NCI-H526 treated with DMSO at 0.1 percent for 48 hours (cell line): ENCODE measurements at places on chromosomes 6 and 20.

- no peak for DNase-seq
Observed at GRCh38 chr6:106120006-106120405, 33.9 kb downstream of the PRDM1 start.

DNA sequence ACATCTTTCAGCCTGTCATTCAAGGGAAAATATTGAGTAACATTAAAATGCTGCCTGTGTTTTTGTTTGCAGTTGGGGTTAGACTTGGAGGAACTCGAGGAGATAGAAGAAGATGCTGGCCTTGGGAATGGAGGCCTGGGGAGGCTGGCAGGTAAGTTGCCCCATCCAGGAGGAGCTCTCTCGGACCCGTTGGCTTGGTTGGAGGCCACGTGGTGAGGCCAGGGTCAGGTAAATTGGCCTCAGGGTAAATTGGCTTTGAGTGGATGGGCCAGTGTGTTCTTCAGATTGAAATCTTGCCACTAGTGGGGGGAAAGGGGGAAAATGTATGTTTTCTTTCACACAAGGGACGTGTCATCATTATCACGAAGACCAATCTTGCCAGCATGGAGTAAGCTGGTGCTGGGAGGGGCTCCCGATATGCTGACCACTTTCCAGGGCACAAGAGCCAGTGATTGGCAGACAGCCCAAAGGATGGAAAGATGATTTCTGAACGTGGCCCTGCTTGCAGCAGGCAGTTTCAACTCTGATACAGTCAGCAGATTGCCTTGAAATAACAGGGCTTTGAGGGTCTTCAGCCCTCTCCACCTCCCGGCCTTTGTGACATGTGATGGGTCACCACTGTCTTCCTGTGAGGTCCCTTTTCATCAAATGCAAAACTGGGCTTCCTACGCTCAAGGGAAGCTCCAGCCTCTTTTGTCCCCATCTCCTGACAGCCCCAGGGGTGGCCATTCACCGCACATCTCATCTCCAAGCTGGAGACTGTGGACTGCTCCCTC is 21.4 kb downstream of the PYGB start:
- DNase-seq = no peak

- DNase-seq = no peak
Observed at GRCh38 chr6:154773610-154774089, 40.4 kb downstream of the SCAF8 start.

DNA sequence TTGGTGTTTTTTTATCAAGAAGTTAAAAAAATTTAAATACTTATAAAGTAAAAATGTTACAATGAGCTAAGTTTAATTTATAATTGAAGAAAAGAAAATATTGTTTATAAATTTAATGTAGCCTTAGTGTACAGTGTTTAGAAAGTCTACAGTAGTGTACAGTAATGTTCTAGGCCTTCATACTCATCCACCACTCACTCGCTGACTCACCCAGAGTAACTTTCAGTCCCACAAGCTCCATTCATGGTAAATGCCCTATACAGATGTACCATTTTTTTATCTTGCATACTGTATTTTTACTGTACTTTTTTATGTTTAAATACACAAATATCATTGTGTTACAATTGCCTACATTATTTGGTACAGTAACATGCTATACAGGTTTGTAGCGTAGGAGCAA is 26.0 kb downstream of the HTR1E start:
- DNase-seq = no peak

GRCh38 chr6:31775633-31776484 is 1.3 kb downstream of the VWA7 start:
- DNase-seq = no peak

DNA sequence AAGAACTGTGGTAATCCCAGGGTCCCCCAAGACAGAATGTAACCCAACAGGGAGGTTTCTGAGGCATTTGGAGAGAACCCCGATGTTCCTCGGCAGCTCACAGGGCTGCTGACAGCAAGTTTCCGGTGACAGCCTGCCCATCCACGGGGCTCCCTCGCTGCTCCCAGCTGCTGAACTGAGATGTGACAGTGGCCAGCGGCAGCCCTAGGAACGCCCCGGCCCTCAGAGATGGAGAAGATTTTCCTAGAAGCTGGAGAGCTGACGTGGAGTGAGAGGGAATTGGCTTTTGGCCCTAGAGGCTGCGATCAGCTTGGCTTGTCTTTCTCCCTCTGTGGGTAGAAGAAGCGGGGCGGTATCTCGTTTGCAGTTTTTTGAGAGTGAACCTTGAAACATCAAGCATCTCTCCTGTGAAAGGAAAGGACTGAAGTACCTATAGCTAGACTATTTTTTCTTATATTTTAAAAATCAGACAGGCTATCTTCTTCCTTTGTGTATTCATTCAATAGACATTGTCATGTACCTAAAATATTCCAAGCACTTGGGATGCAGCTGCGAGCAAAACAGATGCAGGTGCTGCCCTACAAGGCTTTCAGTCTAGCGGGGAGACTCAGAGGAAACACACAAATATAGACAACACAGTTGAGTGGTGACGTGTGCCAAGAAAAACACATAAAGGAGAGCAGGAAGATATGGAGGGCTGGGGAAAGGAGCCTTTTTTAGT is 28.4 kb upstream of the NFATC2 start:
- DNase-seq = no peak

DNA sequence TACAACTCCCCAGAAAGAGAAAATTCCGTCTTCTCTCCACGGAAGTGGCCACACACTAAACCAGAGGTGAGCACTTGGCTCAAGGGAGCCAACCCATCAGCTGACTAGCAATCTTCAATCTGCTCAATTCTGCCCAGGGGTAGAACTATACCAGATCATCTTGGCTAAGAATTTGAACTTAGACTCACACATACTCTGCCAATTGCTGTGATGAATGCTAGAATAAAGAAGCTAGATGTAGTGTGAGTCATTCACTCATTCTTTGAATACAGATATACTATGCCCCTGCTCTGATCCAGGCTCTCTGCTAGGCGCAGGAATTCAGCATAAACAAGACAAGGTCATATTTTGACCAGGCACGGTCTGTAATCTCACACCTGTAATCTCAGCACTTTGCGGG is 147.9 kb upstream of the SHLD1 start:
- no peak for DNase-seq

DNA sequence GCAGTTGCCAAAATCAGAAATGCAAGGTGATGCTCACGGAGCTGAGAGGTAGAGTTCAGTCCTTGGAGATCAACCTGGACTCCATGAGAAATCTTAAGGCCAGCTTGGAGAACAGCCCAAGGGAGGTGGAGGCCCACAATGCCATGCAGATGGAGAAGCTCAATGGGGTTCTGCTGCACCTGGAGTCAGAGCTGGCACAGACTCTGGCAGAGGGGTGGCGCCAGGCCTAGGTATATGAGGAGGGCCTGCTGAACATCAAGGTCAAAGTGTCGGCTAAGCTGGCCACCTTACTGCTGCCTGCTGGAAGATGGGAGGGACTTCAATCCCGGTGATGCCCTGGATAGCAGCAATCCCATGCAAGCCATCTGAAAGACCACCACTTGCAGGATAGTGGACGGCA is 23.9 kb upstream of the FUT9 start:
- DNase-seq = no peak

DNA sequence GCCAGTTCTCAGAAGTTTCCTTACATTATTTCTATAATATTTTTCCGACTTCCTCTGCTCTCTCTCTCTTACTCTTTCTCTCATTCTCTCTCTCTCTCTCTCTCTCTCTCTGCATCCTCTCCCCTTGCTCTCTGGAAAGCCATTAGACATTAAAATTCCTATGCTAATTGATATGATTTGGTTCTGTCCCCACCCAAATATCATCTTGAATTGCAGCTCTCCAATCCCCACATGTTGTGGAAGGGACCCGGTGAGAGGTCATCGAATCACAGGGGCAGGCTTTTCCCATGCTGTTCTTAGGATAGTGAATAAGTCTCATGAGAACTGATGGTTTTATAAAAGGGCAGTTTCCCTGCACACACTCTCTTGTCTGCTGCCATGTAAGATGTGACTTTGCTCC is 74.1 kb downstream of the ADAT2 start:
- no peak for DNase-seq
